ENCODE measurements at places on chromosomes 12 and 14. TPM values are rescaled to one million over a fixed set of nuclear protein-coding genes. Genes with fewer than 3 reads are reported as not detected.

Gene CCDC197
- total RNA-seq, result 0.25 TPM

Gene MUCL1
- total RNA-seq, result not detected

Gene FAM186B
- 0.11 TPM for total RNA-seq

Gene TMCC3
- 0.83 TPM for total RNA-seq

Gene TAS2R8
- not detected for total RNA-seq

Gene PRKD1
- not detected for total RNA-seq

Gene IRAK3
- 0.43 TPM for total RNA-seq

Gene NTN4
- 0.08 TPM for total RNA-seq

Gene DLK1
- not detected for total RNA-seq

Gene SPTB
- total RNA-seq, result not detected

Gene POTEG
- total RNA-seq, result not detected

Gene TAS2R10
- 0.58 TPM for total RNA-seq

Gene OR4Q3
- not detected for total RNA-seq

Gene SLC7A8
- 3.1 TPM for total RNA-seq

Measured in activated naive CD8-positive, alpha-beta T cell treated with anti-CD3 and anti-CD28 coated beads, Interleukin-2, amount 10 ng/mL, durations not matched to agents 7 days and 5 days (primary cell).